Stimulated activated CD8-positive, alpha-beta memory T cell treated with anti-CD3 and anti-CD28 coated beads, Interleukin-15, amount 100 ng/mL, for 24 hours (primary cell): ENCODE measurements at places on chromosomes 2 and 18.

DNA sequence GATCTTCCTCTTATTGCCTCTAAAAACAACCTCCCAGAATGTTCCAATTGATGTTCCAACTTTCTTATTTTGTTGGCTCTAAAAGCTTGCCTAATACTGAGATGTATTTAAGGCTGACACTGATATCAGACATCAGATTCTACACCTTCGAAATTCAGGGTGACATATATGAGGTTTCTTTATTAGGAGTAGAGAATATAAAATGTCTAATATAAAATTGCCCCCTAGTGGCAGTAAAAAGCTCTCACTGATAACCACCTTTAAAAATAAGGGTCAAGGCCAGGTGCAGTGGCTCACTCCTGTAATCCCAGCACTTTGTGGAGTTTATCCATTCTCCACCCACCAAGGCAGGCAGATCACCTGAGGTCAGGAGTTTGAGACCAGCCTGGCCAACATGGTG, 789.7 kb upstream of the SLC39A10 start:
- no peak for DNase-seq

DNA sequence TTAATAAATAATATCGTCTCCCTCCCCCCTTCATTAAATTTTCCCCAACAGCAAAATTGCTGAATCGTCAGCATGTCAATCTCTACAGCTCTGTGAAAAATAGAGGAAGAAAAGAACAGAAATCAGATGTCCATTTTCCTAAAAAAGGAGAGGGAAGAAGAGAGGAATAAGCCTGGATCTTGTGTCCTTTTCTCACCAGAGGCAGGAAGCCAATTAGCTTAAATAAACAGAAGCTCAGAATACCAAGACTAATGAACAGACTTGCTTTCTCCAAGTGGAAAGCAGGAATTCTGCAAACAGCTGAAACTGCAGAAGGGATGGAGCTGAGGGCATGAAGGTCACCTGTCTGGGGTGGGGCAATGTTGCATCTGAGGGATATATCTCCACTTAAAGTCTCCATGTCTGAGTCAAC, 265.7 kb downstream of the CCDC85A start:
- no peak for DNase-seq

DNA sequence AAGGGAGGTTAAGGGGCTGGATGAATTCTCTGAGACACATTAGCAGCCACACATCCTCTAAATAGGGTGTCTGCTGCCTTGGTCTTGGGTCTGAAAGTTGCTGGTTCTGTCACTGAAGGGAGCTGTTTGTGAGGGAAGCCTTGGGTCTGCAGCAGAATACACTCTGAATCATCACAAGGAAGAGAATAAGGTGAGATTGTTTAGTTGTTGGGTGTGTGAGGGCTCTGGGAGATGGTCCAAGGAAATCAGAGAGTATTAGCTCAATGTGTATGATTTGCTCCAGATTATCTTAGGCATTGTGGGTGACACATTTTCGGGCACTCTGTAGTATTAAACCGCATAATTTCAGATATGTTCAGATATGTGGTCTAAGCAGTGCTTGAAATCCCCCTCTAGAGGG, 548.5 kb downstream of the SLC4A3 start:
- no peak for DNase-seq

GRCh38 chr2:74079522-74080341, 68.0 kb downstream of the BOLA3 start:
- no peak for DNase-seq

DNA sequence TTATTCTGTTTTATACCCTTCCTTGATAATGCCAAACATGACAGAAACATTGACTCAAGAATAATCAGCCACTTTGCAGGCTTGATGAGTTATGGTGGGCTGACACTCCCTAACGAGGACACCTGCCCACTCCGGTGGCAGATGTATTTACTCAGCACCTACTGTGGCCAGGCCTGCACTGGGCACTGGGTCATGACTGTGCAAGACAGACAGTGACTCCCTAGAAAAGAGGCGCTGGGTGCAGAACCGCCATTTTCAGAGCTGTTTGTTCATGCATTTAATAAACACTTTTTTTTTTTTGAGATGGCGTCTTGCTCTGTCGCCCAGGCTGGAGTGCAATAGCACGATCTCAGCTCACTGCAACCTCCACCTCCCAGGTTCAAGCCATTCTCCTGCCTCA, 32.5 kb downstream of the SNED1 start:
- DNase-seq = no peak

GRCh38 chr2:221104361-221104811, 467.7 kb downstream of the EPHA4 start:
- DNase-seq = no peak

DNA sequence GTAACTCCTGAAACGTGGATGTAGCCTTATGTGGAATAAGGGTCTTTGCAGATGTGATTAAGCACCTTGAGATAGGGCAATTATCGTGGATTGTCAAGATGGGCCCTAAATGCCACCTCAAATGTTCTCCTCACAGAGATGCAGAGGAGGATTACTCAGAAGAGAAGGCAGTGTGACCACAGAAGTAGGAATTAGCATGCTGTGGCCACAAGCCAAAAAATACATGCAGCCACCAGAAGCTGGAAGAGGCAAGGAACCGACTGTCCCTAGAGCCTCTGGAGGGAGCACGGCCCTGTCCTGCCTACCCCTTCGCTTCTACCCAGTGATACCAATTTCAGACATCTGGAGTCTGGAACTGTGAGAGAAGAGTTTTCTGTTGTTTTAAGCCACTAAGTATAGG, 47.3 kb upstream of the MGAT5 start:
- DNase-seq = no peak

DNA sequence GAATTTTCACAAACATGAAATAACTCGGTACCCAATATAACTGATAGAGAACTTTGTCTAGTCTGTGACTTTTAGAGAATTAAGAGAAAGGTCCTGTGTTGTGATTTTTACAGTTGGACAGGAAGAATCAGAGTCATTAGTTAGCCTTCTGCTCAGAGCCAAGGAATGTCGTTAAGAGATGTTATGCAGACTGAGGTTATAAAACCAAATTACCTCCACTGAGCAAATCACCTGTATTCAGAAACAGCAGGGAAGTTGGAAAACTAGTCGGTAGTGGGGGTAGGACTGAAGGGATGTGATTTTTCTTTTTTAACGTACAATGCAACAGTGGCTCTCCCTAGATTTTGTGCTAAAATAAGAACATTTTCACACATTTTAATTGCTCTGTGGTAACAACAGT, 18.5 kb downstream of the TANK start:
- no peak for DNase-seq

DNA sequence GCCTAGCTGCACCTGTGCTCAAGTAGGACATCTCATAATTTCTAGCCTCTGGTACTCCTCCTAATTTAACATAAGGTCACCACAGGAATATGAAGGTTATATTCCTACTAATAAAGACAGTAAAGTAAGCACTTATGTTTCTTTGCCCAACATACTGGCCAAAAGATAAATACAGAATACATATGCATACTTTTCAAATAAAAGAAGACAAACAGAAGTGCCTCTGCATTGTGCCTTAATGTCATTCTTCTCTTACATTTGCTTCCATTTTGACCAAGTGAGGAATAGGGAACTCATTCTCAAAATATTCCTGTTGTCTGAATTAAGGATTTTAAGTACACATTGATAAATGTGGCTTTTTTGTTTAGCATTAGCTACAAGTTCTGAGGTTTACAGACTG, 5.6 kb downstream of the BCL11A start:
- no peak for DNase-seq

- DNase-seq = no peak
These were observed 1.9 kb downstream of the PIEZO2 start for GRCh38 chr18:11147371-11147951.

DNA sequence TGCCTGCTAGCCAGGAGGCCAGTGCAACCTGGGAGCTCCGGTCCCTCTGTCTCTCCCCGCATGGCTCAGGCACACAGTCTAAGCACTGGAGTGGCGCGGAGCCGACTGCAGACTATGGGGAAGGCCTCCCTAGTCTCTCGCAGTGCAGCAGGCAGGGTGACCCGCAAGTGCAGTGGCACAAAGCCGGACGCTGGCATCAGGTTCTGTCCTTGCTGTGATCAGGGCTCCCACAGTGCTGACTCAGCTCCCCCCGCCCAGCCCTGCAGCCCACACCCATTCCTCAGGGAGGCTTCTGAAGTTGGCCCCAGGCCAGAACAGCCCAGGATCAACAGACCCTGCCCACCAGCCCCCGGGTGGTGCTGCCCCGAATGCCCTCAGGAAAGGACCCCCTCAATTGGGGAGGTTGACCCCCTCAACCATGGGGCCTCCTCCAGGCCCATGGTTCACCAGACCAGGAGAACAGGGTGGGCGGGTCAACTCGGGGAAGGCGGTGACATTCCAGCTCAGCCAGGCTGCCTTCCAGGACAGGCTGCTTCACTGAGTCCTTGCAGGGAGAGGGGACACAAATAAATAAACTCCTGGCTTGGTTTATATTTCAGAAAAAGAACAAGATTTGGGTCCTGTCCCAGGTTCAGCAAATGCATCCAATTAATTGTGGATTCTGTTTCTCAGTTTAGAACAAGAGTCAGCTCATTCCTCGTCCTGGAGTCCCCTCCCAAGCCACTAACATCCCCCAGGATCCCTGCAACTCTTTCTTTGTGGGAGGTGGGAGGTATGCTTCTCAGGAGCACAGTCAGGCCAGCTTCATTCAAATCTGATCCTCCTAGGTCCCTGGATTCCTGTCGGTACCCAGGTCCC, 12.2 kb downstream of the BIN1 start:
- DNase-seq = no peak

DNA sequence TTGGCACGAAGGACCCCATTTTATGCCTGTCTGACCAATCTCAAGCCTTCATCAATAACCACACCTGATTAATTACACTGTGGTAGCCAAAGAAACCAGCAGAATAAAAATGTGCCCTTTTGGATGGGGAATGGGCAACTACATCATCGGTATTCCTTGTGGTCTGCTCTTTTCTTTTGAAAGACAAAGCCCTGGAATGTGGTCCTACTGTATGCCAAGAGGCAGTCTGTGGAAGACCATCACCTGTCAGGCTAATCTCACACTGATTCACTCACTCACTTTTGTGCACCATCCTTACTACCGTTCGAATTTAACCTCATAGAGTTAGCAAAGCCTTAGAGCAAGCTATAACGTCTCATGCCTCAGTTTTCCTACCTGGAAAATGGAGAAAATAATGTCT, 275.2 kb upstream of the LRRTM1 start:
- DNase-seq = no peak

DNA sequence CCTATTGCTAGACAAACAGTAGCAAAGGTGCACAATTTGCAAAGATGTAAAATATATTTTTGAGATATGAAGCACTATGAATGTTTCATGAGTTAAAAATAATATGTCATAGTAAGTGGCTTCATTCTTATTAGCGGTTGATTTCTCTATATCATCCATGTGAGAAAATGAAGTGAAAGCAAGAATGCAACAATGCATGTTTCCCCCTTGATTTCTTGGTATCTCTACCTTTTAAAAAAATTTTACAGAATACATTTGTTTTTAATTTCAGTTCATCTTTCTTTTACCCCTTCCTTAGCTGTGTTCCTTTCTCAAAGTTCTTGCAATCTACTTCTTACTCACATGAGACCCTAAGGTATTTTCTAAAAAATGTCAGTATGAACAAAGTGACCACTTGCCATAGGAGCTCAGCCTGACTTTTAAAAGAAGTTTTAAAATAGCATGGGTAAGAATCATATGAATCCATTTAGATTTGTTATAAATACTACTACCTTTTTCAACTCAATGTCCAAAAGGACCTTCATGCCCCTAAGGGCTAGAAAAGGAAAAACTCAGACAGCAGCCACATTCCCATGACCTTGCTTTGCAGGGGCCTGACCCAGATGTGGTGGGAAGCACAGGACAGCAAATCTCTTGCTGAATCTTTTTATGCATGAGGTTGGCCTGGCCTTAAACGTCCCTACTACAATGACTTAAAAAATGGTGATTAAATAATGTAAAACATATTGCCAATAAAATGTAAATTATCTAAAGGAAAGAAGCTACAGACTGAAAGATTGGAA, 14.8 kb upstream of the SLC38A11 start:
- DNase-seq = no peak

DNA sequence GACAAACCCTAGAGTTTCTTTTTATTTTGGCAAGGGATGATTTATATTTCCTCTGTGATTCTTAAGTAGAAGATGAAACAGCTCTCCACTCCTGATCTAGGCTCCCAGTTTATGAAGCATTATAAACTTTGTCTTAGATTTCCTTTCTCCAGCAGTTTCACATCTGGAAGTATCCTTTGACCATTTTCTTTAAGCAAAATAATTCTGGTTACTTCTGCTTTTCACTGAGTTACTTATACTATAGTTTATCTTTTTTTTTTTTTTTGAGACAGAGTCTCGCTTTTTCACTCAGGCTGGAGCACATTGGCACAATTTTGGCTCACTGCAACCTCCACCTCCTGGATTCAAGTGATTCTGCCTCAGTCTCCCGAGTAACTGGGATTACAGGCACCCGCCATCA, 45.5 kb downstream of the KCMF1 start:
- DNase-seq = no peak

GRCh38 chr2:46075848-46076247, 221.4 kb upstream of the EPAS1 start:
- no peak for DNase-seq
